ENCODE measurements at places on chromosomes 13 and 19.

GRCh38 chr19:3725640-3726310 lies 17.6 kb downstream of the TJP3 start:
- DNase-seq: peak; percentile 76

DNA sequence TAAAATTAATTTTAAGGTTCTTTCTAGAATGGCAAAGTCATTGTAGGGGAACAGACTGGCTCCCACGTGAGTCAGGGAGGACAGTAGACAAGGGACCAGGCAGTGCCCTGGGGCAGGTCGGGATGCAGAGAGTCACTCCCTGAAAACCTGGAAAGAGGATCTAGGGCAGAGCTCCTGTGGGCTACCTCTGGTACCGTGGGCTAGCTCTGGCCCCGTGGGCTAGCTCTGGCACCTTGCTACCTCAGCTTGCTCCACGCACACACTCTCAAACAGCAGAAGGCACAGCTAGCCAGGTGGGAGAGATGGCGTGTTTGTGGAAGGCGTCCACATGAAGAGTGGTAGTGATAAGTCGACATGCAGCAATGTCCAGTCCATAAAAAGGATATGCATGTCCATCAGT lies 66.7 kb upstream of the ARHGEF7 start:
- no peak for DNase-seq

GRCh38 chr13:107964395-107964794 lies 250.9 kb downstream of the LIG4 start:
- no peak for DNase-seq

- DNase-seq: no peak
Measured at GRCh38 chr13:73966331-73966730, 167.9 kb downstream of the KLF12 start.

DNA sequence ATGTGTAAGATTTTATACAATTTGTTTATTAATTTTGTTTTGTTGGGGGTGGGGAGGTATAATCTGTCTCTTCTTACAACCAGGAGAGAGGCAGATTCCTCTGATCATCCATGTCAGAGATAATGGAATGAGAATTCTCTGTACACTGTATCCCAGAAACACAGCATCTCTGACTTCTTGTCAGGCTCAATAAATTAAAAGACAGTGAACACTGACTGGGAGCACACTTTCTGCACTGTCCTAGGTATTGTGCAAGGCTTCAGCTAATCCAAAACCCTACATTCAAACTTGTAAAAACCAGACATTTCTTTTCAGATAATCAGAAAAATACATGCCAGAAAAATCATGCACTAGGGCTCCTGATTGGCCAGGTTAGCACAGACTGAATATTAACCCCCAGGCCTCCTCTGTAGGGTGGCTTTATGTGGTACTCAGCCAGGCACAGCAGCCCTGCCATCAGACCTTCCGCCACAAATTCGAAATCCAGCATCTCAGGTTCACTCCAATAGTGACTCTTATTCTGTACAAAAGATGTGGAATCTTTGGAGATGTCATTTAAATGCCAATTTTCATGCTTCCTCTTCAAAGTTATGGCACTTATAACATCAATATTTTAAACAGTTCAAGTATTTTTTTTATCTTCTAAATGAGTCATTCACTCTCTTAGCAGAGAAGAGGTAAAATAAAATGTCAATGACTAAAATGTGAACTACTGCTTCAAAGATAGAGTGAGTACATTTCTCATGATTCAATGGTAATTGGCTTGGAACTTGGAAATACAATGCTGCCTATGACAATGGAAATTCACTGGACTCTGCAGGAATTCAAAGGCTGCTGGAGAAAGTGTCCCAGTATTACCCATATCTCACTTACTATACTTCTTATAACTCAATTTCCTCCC lies 211.5 kb downstream of the KLF12 start:
- DNase-seq: no peak
